ENCODE measurements at places on chromosomes 2 and 18.

DNA sequence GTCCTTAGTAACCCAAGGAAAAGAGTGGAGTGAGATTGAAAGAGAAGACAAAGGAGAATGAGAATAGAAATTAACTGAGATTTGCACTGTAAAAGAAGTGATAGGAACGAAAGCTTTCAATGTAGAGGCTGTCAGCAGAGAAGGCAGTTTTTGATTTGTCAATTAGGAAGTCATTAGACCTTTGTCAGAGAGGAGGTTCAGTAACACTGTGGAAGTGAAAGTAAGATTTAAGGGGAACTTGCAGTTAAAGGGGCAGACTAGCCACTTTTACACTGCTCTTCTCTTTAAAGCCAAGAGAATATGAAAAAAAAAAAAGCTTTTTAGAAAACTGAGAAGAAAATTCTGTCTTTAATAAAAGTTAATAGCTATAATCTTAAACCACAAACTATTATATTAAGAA, 11.5 kb upstream of the KYNU start:
- DNase-seq, result no peak

GRCh38 chr18:8400825-8401224, 208.4 kb upstream of the RAB12 start:
- DNase-seq, result no peak

- DNase-seq, result no peak
Observed at GRCh38 chr2:173159791-173160463, 84.3 kb downstream of the MAP3K20 start.

DNA sequence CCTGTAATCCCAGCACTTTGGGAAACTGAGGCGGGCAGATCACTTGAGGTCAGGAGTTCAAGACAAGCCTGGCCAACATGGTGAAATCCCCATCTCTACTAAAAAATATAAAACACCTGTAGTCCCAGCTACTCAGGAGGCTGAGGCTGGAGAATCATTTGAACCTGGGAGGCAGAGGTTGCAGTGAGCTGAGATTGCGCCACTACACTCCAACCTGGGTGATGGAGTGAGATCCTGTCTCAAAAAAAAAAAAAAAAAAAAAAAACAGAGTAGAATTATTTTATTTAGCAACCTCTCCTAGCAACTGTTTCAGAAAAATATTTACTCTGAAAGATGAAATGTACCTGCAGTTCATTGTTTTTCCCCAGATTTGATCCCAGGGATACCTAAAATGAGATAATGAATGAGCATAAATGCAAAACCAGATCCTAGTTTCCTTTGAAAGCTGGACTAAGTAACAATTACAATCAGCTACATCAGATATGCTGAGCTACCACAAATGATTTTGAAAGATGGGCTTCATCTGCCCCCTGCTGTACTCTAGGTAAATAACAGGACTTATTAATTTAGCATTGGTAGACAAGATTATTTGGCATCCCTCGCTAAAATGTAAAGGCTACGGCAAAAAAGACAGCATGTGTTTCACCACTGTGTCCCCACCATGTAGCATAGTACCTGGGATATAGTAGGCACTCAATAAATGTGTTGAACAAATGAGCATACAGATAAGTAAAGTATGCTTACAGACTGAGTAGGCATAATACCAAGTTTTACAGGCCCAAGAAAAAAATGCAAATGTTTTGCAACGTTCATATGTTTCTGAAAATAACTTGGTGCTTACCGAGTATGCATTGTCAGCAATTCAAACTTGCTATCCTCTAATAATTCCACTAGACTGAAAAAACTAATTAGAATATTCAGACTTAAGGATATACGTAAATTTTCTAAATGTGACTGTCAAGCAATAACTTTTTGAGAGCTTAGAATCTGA, 102.5 kb downstream of the ATL2 start:
- no peak for DNase-seq

DNA sequence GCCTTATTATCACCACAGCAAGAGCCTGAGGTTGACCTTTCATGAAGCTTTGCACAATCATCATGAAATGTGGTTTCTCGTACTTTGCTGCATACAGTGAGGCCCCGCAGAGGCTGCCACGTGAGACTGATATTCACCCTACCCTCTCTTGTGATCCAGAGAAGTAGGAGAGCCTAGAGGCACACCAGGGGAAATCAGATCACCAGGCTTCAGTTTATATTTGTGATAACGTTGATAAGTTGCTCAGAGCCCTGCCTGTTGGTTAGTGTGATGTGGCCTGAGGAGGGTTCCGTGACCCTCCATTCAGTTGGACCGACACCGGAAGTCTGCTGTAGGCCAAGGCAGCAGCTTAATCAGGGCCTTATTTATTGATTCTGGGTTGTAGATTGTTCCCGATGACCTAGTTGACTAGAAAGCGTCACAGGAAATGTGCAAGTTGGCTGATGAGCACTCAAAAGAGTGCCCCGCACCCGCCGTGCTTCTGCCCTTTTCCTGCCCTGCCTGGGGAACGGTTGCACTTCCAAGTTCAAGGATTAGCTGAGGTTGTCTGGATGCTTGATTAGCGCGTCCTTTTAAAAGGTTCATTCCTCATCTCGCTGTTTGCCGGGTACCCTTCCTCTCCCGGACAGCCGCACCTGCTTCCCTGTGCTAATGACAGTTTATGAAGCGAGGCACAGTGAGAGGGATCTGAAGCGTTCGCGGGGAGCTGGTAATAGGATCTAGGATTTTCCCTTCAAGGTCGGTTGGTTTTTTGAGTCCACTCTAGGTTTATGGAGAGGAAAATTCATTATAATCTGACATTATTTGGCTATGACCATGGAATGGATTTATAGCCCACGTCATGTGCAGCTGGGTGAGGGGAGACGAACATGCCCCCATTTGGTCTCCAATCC, 146.4 kb downstream of the SH3RF3 start:
- DNase-seq, result no peak

DNA sequence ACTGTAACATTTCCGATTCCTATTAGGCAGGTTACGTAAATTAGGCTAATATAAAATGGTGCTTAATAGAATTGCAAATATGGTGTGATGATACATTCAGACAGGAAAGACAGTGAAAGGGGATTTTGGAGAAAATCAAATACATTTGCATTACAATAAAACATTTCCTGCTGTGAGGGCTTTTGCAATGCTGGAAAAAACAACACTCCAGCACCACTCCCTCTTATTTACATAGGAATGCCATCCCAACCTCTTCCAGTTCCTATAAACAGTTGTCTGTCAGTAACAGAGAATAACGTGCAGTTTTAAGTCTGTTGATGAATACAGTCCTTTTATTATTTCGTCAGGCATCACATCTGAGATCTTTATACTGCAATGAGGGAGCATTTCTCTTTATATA, 298.8 kb upstream of the FANCL start:
- DNase-seq, result no peak

GRCh38 chr2:237935740-237936452, 30.9 kb upstream of the UBE2F start:
- no peak for DNase-seq

DNA sequence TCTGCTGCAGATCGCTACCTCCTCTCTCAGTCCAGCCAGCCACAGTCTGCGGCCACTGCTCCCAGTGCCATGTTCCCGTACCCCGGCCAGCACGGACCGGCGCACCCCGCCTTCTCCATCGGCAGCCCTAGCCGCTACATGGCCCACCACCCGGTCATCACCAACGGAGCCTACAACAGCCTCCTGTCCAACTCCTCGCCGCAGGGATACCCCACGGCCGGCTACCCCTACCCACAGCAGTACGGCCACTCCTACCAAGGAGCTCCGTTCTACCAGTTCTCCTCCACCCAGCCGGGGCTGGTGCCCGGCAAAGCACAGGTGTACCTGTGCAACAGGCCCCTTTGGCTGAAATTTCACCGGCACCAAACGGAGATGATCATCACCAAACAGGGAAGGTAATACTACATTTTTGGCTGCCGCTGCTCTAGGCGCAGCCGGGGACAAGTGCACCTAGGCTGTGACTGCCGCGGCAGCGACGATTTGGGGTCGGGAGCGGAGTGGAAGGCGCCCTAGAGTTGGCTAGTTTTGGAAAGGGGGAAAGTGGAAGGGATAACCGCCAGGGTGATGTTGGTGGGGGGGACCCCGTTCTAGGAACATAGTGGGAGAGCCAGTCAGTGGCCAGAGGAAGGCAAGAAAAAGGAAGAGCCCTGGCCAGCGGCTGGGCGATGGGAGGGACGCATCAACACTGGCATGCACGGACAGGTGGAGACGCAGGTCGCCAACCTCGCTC, 776 bp downstream of the TBR1 start:
- DNase-seq, result no peak

GRCh38 chr2:603869-604268, 73.3 kb downstream of the TMEM18 start:
- no peak for DNase-seq

GRCh38 chr18:24078391-24078790, 60.5 kb upstream of the CABYR start:
- DNase-seq, result no peak

DNA sequence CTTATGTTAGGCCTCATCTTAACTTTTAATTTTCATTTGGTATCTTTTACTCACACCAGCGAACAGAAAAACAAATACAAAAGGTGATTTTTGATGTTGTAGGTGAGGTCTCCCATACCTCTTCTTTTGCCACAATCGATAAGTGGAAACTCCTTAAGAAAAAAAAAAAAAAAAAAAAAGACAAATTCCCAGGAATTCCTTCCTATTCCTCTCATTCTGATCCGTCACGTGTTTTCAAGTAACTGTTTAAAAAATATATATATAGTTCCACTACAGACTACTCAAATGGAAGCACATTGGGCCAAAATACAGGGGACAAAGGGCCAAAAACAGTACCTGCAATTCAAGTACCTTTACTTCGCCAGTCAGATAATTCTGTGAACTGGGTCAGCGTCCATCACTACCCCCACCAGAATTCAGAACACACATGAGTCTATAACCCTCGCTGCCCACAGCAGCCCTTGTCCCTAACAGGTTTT, 16.5 kb downstream of the NMUR1 start:
- no peak for DNase-seq

DNA sequence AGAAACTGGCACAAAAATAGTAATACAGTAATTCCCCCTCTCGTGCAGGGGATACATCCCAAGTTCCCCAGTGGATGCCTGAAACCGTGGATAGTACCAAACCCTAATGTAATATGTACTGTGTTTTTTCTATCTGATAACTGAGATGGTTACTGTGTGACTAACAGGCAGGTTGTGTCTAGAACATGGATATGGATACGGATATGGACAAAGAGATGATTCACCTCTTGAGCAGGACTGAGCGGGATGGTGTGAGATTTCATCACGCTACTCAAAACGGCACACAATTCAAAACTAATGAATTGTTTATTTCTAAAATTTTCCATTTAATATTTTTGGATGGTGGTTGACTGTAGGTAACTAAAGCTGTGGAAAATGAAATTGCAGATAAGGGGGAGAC, 3.4 kb downstream of the MBD1 start:
- DNase-seq, result no peak

- no peak for DNase-seq
Observed at GRCh38 chr2:175805442-175806124, 196.5 kb downstream of the LNPK start.

- no peak for DNase-seq
Observed at GRCh38 chr2:9941196-9941995, 10.1 kb upstream of the GRHL1 start.

DNA sequence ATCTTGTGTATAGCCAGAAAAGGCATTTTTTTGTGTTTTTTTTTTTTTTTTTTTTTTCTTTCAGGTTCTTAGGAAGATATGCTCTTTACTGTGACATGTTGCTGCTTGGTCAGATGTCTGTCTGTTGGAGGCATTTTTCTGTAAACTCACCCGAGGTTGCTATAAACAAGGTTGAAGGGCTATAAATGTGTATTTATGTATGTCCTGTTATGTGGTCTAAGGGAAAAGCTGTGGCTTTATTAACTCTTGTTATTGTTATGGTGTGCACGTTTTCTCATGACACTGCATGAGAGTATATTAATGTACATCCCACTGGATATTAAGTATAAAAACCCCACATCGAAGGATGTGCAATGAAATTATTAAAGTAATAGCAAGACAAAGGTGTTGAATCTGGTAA, 102.0 kb downstream of the ZNF532 start:
- no peak for DNase-seq

DNA sequence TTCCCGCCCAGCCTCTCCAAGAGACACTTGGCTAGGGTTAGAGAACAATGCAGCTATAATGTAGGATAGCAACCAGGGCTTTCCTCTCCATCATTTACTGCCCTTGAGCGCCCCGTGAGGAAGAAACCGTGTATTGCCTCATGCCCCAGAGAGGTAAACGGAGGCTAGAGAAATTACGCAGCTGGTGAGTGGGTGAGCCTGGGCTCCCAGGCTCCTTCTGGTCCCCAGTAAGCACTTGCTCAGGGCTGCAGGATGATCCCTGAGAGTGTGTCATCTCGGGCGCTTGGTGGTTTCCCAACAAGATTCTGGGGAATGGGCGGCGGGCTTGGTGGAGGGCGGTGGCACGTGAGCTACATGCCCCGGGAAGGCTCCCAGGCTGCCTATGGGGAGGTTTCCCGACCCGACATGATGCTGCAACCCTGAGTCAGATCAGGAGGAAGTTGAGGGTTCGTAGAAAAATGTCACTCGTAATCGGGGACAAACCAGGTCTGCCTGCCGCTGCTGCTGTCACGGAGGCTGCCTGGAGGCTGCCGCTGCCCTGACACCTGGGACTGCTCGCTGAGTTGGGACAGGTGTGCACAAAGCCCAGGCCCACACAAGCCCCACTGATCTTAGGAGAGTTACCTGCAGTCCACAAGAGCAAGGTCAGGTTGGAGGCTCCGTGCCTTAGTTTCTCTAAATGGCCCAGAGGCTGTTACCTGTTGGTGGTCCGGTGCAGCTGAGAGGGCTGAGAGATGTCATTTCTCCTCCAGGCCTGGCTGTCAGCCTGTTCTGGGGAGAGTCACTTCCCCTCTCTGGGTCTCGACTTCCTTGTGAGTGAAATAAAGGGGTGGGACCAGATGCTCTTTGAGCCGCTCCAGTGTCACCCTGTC, at the start of gene GPR55:
TSS of gene GPR55 (minus strand) at position 773 of the 872 bp plus-strand sequence. CDS start 14,280 bp downstream, outside the sequence.
- peak; percentile 31 for DNase-seq

DNA sequence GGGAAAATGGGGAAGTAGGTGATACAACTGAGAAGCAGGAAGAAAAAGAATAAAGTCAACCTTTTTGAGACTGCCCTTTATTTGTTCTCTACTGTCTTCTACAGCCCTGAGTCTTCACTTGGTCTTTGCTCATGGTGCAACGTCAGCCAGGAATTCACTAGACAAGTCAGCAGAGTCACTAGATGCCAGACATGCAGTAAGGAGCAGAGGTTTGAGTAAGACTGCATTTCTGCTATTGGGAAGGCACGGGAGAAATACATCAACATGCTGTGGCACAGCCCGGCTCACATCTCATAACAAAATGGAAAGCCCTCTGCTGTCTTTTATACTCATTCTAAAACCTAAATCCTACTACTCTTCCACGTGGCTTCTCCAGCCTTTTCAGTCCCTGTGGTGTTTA, 67.1 kb downstream of the PRELID3A start:
- DNase-seq, result no peak

GRCh38 chr2:46901611-46902010, 14.0 kb downstream of the MCFD2 start:
- DNase-seq, result no peak

DNA sequence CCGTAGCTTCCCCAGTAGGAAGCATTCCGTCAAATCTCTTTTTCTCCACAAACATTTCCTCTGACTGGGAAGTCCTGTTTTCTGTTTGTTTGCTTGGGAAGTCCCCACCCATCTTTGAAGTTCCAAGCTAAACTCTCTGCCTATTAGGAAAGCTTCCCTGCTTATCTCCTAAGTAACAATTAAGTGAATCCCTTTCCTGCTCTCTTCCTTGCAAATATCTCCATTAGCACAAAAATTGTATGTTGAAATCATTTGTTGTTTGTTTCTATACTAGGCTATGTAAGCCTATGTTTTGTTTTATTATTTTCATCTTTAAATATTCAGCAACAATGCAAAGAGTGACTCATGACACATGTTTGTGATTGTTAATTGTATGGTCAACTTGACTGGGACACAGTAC, 812.6 kb upstream of the LRATD1 start:
- DNase-seq, result no peak

Data from stimulated activated CD4-positive, alpha-beta T cell treated with anti-CD3 and anti-CD28 coated beads, Interleukin-2, amount 100 ng/mL, for 4 hours (primary cell).